PC-3 (cell line): ENCODE measurements at places on chromosomes 2 and 18. TPM values are rescaled to one million over a fixed set of nuclear protein-coding genes. Genes with fewer than 3 reads are reported as not detected.
A peak's percentile ranks its signal among the peaks of the same experiment; 100 is the strongest.

DNA sequence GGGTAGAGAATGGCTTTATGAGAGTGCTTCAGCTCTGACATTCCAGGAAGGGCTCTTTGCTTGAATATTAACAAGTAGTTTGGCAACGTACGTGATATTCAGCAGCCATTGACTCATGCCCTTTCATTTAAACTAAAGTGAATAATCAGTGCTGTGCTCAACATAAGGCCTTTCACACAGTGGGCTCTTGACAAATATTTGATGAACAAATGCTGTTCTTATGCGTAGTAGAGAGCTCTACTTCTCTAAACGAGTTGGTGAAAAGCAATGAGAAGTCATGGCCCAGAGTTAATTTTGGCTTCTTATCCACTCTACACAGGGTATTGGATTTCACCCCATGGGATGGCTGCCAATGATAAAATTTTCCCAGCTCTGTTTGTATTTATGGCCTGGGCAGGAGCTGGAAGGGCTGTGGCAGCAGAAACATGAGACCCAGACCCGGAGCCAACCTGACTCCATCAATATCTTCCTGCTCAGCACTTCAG is 338.9 kb downstream of the CCDC85A start:
- peaks cover 31% of the 10 kb centered on the region for H3K4me1 ChIP-seq
- peak; percentile 88 for DNase-seq
- H3K27ac ChIP-seq = peak overlapping the region; percentile 86
- no peaks in the 10 kb centered on the region for H3K36me3 ChIP-seq

DNA sequence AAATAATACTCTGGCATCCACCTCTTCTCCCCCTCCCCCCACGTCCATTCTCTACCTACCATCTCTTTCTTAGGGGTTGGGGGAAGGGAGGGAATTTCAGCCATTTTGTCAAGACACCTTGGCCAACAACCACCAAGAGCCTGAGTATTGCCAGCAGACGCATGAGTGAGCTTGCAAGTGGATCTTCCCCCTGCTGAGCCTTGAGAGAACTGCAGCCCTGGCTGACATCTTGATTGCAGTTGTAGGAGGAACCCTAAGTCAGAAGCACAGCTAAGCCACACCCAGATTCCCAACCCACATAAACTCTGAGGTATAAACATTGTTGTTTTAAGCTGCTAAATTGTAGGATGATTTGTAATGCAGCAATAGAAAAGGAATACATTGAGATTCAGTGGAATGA is 165.6 kb downstream of the TMEFF2 start:
- no peak overlapping the region for H3K4me3 ChIP-seq
- H3K27ac ChIP-seq = no peak overlapping the region
- no peaks in the 10 kb centered on the region for H3K27me3 ChIP-seq
- no peaks in the 10 kb centered on the region for H3K36me3 ChIP-seq
- DNase-seq = peak; percentile 48
- H3K4me1 ChIP-seq = no peaks in the 10 kb centered on the region

DNA sequence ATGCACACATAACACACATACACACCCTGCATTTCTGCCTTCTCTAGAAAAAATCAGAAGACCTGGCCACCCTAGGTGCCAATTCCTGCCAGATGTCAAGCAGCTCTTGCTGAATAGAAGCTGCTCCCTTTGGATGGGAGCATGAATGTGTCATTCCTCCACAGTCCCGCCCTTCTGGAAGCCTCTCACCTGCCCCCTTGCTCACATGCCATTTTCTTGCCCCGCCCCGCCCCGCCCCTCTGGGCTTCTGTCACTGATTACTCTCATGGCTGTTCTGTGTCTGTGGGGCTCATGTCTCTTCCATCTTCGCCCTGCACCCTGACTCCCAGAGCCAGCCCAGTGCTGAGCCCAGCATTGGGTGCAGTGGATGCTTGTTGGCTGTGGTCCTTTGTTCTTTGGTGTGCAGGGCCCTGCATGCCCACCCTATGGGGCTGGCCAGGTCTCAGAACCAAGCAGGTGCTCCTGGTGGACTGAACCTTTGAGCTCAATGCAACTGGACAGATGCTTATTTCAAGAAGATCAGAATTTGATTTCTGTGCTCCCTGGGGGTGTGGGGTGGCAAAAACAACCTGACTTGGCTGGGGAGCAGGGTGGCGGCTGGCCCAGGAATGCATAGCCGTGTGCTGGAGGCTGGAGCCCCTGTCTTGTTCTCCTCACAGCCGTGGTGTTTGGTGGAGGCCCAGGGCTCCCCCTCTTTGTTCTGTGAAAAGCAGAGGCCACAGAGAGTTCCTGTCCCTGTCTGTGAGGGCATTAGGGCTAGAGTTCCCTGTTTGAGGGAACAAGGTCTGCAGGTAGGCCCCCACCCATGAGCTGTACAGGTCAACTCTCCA is 140.6 kb upstream of the GLI2 start:
- no peaks in the 10 kb centered on the region for H3K36me3 ChIP-seq
- H3K27me3 ChIP-seq = no peaks in the 10 kb centered on the region
- DNase-seq = peak; percentile 51
- no peak overlapping the region for H3K4me3 ChIP-seq
- H3K27ac ChIP-seq = no peak overlapping the region
- H3K4me1 ChIP-seq = peaks cover 5% of the 10 kb centered on the region

DNA sequence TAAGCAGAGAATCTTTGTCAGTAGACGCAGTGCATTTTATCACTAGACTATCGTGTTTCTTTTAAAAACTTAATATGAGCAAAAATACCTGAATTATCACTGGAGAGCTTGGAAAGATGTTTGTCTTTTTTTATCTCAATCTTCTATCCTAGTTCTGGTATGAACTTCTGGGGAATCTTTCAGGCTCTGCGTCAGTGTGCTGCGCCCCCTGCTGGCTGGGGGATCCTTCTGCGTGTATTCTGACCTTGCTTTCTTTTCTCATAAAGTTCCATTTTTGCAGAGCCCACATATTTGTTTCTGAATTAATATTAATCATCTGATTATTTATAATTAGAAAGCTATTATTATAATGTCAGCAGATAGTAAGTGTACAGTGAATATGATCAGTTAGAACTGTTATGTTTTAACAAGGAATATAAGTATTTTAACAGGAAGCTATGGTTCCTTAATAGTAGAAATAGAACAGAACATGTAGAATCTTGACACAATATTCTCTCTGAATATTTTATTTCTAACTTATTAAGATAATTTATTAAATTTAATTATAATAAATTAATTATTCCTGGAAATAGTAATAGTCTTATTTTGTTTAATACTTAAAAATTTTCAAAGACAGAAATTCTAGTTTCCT is 945.0 kb upstream of the CRIM1 start:
- H3K36me3 ChIP-seq = no peaks in the 10 kb centered on the region
- H3K27me3 ChIP-seq = no peaks in the 10 kb centered on the region
- no peak overlapping the region for H3K4me3 ChIP-seq
- no peaks in the 10 kb centered on the region for H3K4me1 ChIP-seq
- DNase-seq = peak; percentile 56
- H3K27ac ChIP-seq = no peak overlapping the region

DNA sequence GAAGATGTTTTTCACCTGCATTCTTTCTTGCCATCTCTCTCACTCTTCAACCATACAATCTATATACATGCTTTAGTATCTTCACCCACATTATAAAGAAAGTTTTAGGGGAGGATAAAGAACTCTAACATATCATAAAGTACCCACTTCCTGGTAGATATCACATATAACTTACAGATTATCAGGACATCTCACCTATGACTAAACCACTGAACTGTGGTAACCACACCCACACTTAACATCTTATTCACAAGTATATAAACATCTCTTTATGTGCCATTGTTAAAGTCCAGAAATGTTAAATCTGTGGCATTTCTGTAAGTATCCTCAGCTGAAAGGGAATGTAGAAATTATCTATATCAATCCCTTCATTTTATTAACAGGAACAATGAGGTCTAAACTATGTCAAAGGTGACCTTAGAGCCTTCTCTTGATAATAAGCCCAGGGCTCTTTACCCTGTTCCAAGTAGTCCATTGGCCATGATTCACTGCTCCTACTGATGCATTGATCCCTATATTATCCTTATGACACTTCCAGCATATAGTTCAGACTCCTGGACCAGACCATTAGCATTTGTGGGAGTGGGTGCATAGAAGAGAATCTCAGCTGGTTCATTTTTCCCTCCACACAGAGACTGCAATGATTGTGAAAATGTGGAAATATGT is 182.4 kb downstream of the SUCLG1 start:
- H3K27me3 ChIP-seq = peaks cover 10% of the 10 kb centered on the region; the same call in 1 of the 2 replicates
- DNase-seq = no peak
- no peak overlapping the region for H3K4me3 ChIP-seq
- H3K36me3 ChIP-seq = no peaks in the 10 kb centered on the region
- H3K4me1 ChIP-seq = no peaks in the 10 kb centered on the region

GRCh38 chr2:28624793-28625701 is 126.6 kb upstream of the PPP1CB start:
- no peak for DNase-seq
- H3K27ac ChIP-seq = no peak overlapping the region
- no peaks in the 10 kb centered on the region for H3K36me3 ChIP-seq

GRCh38 chr2:11131166-11131920 is 23.9 kb upstream of the SLC66A3 start:
- DNase-seq = no peak
- H3K36me3 ChIP-seq = no peaks in the 10 kb centered on the region
- H3K27me3 ChIP-seq = no peaks in the 10 kb centered on the region
- no peak overlapping the region for H3K4me3 ChIP-seq
- no peak overlapping the region for H3K27ac ChIP-seq

The C2orf80 gene
- not detected in 2 replicates for total RNA-seq

The TEKT4 gene
- not detected in 2 replicates for total RNA-seq

The ANKRD12 gene
- 14.5 and 19.1 TPM in 2 replicates for total RNA-seq

The DLX2 gene
- 0.29 and 1.4 TPM in 2 replicates for total RNA-seq

The GPR39 gene
- 34.8 and 43.2 TPM in 2 replicates for total RNA-seq

The BOK gene
- 30.2 and 39.3 TPM in 2 replicates for total RNA-seq

The RSAD2 gene
- 0.35 and 2.1 TPM in 2 replicates for total RNA-seq

The SCG2 gene
- total RNA-seq = 0.51 and 0.98 TPM in 2 replicates
